Kidney epithelial cell (primary cell): ENCODE measurements at places on chromosomes 3 and 15.

- DNase-seq = no peak
Observed at GRCh38 chr3:70747847-70748246, 435.4 kb upstream of the MDFIC2 start.

GRCh38 chr15:92332125-92332899 is 61.4 kb upstream of the ST8SIA2 start:
- DNase-seq = no peak

GRCh38 chr3:187740421-187741399 is 4.6 kb downstream of the BCL6 start:
- DNase-seq = no peak

DNA sequence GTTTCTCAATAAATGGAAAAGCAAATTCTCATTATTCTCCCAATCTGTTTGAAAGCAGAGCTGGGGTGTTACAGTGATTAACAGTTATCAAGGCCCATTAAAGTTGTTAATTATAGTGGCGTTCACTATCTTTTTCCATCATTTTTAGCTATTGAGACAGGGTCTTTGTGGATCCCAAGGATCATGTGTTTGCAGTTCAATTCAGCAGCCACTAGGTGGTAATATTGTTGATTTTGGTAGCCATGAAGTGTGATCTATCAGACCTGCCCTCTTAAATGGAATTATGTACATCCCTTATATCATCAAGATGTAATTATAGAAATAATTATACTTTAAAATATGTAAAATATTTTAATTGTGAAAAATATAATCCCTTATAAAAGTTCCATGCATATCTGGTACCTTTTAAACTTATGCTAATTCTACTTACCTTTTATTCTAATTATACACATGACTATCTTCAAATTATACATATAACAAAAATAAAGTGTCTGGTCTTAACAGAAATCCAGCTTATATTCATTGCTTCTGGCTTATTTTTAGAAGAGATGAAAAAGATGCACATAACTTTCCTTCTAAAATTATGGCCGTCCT is 126.4 kb downstream of the GREM1 start:
- no peak for DNase-seq

DNA sequence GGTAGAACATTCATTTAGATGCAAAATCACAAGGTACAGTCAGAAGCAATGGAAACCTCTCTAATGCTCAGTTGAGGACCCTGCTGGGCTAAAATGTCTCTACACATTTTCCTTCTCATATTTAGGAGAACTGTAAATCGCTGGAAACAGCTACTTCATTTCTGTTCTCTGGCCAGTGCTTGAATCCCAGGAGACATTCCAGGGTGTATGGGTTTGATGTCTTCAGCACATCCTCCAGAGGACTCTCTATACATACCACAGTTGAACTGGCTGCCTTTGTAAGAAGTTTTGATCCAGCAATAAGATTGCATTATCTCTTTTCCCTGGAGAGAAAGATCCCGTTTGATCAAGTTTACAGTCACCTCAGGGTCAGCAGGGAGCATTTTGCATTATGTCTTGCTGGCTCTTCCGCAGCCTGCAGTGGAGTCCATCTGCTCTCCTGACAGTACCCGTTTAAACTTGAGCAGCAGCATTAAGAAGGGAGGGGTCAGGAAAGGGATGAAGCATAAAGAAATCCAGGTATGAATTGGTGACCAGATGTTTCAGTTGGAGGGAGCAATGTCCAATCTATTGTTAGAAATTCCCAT is 676.0 kb downstream of the EPHA3 start:
- no peak for DNase-seq

DNA sequence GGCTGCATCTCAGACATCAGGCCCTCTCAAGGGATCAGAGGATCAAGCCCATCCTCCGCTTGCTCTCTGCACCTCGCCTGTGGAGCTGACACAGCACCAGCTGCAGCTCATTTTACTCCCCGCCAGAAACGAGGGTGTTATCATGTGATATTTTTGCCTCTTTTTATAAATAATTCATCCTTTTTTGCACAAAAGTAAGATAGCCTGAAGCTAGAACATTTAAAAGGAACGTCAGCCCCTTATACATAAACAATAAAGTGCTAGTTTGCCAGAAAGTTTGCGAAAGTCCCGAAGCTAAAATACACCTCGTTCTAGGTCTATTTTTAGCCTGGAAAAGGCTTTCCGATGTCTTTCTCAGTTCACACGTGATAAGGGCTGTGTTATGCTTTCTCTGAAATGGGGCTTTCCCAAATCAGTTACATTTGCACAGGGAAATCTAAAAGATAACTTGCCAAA is 9.6 kb upstream of the FAM174B start:
- no peak for DNase-seq

GRCh38 chr3:10635446-10636076 is 130.2 kb upstream of the ATP2B2 start:
- DNase-seq = no peak

- no peak for DNase-seq
Observed at GRCh38 chr3:125061170-125061569, 5.4 kb upstream of the HEG1 start.

DNA sequence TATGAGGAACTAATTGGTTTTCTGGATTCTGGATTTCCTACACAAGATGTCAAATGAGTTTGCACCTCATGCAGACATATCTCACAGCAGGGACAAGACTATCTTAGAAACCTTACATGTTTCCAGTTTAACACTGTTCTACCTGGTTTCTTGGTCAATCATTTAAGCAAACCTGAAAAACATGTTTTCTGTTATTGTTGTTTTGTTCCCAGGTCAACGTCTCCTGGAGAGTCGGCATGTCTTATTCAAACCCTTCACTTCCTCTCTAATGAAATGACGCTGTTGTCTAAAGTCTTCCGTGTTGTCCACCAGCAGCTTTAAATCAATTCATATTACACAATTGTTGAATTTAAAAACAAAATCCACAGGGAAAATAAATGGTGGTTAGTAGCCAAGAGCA is 150.9 kb downstream of the CNTN3 start:
- no peak for DNase-seq

DNA sequence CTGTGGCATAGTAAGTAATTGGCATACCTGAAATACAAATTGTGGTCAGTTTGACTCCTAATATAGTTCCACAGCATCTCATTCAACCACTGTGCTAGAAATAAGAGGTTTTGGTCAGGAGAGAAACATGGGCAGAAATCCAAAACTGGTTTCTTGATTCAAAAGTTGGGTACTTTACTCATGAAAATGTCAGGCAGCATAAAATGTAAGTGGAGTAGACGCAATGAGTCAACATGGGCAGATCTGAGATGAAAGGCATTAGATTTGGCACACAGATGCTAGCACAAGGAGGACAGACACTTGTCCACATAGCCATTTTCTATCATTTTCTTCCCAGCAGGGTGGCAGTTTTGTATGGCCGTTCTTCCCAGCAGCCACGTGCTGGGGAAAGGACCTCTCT is 255.8 kb upstream of the CDIN1 start:
- DNase-seq = no peak

- DNase-seq = no peak
Observed at GRCh38 chr15:67826717-67827561, 1.6 kb downstream of the SKOR1 start.

- DNase-seq = peak; percentile 23
Observed at GRCh38 chr3:153967260-153967659, 153.9 kb upstream of the ARHGEF26 start.

GRCh38 chr3:10944866-10945265 is 47.7 kb upstream of the SLC6A1 start:
- DNase-seq = no peak

GRCh38 chr3:49618412-49618811 is 55.7 kb upstream of the APEH start:
- no peak for DNase-seq
